ENCODE measurements at places on chromosomes 16 and 17.

GRCh38 chr16:79008036-79008868 is 592.3 kb downstream of the MAF start:
- no peak for DNase-seq

- DNase-seq, result no peak
Observed at GRCh38 chr17:73954951-73955350, 248.5 kb upstream of the RPL38 start.

DNA sequence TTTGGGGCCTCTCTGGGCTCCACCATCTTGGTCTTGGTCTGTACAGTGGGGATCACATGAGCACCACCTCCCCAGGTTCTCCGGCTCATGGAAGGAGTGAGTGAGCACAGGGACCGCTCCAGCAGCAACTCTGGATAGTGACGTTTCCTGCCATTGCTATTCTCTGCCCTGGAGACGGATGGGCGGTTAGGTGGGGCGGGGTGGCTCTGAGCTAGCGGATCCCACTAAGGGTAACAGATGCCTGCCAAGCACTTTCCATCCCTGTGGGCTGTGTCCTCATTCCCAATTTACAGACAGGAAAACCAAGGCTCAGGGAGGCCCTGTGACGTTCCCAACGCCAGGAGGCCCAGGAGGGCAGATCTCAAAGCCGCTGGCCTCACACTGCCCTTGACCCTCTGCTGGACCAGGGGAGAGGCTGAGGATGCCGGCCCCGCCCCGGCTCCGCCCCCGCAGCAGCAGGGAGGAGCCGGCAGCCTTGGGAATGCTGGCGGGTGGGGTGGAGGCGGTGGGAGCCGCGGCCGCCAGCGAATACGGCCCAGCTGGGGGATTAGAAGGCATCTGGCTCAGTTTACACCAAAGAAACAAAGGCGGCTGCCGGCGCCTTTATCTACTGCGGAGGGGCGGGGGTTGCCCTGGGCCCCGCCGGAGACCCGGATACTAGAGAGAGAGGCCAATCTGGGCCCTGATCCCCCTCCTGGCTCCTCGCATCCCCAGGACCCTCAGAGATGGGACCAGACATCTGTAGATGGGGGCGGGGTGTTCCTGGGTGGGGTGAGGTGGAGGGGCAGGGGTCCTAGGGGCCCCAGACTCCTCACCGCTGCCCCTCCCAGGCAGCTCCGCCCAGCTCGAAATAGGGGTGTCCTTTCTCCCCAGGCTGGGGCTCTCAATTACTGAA is 122.3 kb upstream of the CIBAR2 start:
- DNase-seq, result peak; percentile 75

DNA sequence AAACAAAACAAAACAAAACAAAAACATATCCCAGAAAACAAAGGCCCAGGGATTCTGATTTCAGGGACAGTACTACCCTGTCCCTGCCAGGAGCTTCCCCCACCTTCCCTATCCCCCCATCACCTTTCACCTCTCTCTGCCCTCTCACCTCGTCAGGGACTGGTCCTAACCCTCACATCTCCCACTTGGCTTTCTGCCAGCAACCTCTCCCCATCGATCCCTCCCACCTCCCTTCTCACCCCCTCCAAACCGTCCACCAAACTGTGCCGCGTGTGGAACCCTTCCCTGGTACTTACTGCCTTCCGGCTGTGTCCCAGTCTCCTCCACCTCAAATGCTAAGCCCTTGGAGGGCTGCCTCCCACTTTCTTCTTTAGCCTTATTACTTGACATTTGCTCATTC is 36.4 kb downstream of the TMEM186 start:
- no peak for DNase-seq

GRCh38 chr17:2853283-2854142 is 57.3 kb downstream of the RAP1GAP2 start:
- no peak for DNase-seq

DNA sequence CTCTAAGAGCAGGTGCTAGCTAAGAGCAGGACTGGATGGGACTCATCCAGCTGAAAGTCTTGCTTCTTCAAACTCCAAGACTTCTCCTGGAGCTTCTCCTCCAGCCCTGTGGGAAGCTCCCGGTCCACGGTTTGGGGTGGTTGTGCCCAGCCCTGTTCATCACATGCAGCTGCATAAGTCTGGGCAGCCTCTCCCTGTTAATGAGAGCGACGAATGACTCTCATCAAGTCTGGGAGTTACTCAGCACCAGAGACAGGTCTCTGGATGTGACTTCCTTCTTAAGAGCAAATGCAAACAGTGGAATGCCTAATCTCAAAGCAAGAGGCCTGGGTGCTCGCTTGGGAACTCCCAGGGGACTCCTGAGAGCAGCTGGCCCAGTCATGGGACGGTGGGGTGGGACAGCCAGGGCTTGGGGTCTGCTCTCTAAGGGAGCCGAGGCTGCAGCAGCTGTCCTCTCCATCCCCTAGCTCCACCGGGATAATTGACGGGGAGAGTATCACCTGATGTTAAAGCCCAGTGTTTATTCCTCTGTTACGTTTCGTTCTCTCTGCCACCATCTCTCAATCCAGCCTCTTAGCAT is 35.3 kb upstream of the CRHR1 start:
- DNase-seq, result no peak
